ENCODE measurements at places on chromosomes 11 and 22. TPM values are rescaled to one million over a fixed set of nuclear protein-coding genes. Genes with fewer than 3 reads are reported as not detected.

The VWCE gene
- 4.1 TPM for total RNA-seq

The FOLR1 gene
- total RNA-seq, result not detected

DNA sequence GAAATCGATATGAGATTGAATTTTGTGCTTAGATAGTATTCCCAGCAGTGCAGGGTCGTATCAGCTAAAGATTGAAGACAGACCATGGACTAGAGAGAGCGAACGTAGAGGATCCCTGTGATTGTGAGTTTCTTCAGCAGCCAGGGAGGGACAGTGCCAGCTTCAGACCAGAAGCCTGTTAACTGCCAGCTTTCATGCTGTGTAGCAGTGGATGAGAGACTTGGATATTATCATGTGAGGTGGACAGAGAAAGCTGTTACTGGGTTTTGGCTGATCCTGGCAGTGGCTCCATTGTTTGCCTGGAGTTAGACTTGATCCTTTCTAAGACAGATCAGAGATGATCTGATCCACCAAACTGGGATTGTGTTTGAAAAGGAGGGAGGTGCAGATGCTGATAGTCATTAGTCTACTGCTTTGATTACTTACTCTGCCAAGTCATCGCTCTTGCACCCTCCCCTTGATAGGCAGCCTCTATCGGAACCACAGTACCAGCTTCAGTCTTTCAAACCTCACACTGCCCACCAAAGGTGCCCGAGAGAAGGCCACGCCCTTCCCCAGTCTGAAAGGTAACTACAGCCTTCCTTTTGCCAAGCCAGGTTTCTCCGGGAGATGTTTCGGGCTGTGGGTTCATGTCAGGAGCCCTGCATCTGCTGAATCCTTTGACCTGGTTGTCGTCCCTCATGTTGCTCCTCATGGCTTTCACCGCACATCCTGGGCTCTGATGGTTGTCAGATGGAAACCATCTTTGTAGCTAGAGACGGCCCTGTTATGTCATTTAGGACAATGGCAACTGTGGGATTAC is 16.2 kb downstream of the MADD start:
- no peaks in the 10 kb centered on the region for H3K4me1 ChIP-seq
- no peak for DNase-seq
- no peak overlapping the region for H3K27ac ChIP-seq

DNA sequence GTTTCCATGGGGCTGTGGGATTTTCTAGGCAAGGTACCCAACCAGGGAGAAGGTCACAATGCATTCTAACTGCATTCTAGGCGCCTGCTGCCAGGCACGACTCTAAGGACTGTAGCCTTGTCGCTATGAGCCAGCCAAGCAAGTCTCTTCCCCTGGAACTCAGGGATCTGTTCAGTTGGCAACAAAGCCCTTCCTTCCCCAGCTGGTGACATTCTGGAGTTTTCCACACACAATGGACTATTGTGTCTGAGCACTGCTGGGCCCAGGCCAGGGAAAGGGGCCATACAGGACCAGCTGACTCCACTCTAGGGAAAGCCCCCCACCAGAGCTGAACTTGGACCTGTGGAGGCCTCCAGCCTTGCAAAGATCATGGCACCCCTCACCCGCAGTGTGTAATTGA is 116.8 kb downstream of the RRAS2 start:
- no peak overlapping the region for H3K4me3 ChIP-seq
- H3K36me3 ChIP-seq, result no peaks in the 10 kb centered on the region
- H3K4me1 ChIP-seq, result no peaks in the 10 kb centered on the region
- H3K27me3 ChIP-seq, result peaks cover 47% of the 10 kb centered on the region
- no peak for DNase-seq
- no peak overlapping the region for H3K27ac ChIP-seq

GRCh38 chr11:40179541-40179940 is 1279.9 kb downstream of the LRRC4C start:
- H3K4me3 ChIP-seq, result no peak overlapping the region
- no peaks in the 10 kb centered on the region for H3K4me1 ChIP-seq
- DNase-seq, result no peak
- peaks cover 4% of the 10 kb centered on the region for H3K27me3 ChIP-seq
- no peak overlapping the region for H3K27ac ChIP-seq

All from chondrocyte (in vitro differentiated cells).